ENCODE measurements at places on chromosomes 1 and 21. TPM values are rescaled to one million over a fixed set of nuclear protein-coding genes. Genes with fewer than 3 reads are reported as not detected.

BRDT gene
- not detected for polyA plus RNA-seq

BLACAT1 gene
- not detected for polyA plus RNA-seq

DNA sequence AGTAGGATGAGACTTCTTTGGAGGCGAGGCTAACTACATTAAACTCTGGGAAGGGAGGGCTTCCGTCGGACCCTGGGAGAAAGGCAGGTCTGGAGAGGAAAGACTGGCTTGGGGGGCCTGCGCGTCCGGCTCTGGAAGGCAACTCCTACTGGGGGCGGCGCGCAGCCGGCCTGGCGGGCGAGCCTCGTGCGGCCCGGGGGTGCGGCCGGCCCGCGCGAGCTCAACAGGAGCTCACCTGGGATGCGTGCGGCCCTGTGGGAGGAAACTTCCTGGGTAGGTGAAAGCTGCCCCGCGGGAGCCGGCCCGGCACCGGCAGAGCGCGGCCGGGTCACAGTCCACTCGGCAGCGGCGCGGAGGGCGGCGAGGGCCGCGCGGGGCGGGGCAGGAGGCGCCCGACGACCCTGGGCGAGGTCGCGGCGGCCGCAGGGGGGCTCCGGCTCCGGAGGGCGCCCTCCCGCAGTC lies 449 bp downstream of the EPS15 start:
- H3K4me1 ChIP-seq = peaks cover 36% of the 10 kb centered on the region
- no peaks in the 10 kb centered on the region for H3K27me3 ChIP-seq
- H3K36me3 ChIP-seq = no peaks in the 10 kb centered on the region
- peak overlapping the region; percentile 99 for H3K4me3 ChIP-seq
- DNase-seq = peak; percentile 57
- H3K27ac ChIP-seq = peak overlapping the region; percentile 95

DNA sequence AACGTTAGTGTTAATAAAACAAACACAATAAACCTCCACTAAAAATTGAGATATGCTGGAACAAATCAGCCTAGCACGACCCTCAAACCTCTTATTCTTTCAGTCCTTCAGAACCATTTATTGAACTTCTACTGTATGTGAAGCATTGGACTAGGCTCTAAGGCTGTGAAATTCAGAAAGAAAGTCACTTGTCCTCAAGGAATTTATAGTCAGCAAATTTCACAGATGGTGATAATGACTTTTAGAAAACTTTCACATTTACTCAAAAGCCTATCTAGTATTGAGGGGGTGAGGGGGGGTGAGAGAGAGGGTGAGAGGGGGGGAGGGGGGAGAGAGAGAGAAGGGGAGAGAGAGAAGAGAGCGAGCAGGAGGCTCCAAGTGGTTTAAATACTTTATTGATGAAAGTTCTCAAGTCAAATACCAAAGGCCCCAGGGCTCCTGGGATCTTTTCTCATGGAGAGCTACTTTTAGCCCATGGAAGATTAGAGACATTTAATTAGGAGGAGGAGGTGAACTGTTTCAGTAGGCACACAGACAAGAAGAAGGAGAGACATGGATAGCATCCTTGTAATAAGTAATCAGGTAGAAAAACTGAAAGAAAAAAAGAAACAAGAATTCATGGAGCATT lies 66.3 kb upstream of the SSX2IP start:
- no peak for DNase-seq
- no peaks in the 10 kb centered on the region for H3K36me3 ChIP-seq
- H3K4me1 ChIP-seq = no peaks in the 10 kb centered on the region

DNA sequence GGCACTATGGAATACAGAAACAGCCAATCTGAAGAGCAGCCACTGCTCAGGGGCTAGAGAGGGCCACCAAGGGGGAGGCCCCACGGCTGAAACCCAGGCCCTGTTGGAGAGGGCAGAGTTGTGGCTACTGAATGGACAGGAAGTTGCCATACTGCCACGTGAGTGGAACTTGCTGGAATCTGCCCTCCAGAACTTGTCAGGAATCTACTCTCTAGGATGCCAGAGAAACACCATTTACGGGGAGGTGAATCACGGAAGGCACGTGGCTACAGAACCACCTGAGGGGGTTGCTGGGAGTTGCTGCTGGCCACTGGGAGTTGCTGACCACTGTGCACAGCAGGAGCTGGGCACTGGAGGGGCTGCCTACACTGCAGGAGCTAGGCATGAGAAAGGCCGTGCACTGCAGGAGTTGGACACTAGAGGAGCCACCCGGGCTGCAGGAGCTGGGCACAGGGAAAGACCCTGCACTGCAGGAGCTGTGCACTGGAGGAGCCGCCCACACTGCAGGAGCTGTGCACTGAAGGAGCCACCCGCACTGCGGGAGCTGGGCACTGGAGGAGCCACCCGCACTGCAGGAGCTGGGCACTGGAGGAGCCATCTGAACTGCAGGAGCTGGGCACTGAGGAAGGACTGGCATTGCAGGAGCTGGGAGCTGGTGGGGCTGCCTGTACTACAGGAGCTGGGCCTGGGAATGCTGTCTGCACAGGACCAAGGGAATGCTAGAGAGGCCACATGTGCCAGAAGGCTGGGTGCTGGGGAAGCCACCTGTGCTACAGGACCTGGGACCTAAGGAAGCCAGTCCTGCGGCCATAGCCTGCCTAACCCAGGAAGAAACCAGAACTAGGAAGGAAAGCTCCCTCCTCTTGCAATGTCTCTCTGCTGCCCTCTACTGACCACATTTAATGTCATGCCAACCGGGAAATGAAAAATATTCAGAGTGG lies 343.4 kb downstream of the MATN1 start:
- no peak overlapping the region for H3K27ac ChIP-seq
- no peak overlapping the region for H3K4me3 ChIP-seq
- no peaks in the 10 kb centered on the region for H3K36me3 ChIP-seq
- H3K4me1 ChIP-seq = no peaks in the 10 kb centered on the region
- DNase-seq = peak; percentile 37
- H3K27me3 ChIP-seq = no peaks in the 10 kb centered on the region

GRCh38 chr1:225364439-225364838 lies 63.4 kb downstream of the LBR start:
- H3K36me3 ChIP-seq = no peaks in the 10 kb centered on the region
- no peaks in the 10 kb centered on the region for H3K27me3 ChIP-seq
- no peak for DNase-seq
- no peak overlapping the region for H3K27ac ChIP-seq
- H3K4me3 ChIP-seq = no peak overlapping the region

- no peaks in the 10 kb centered on the region for H3K4me1 ChIP-seq
- DNase-seq = no peak
- H3K36me3 ChIP-seq = no peaks in the 10 kb centered on the region
- no peak overlapping the region for H3K4me3 ChIP-seq
- H3K27ac ChIP-seq = no peak overlapping the region
These were observed 605.3 kb upstream of the NR5A2 start for GRCh38 chr1:199422206-199422605.

GRCh38 chr1:183553764-183554163 lies 36.5 kb downstream of the NCF2 start:
- no peaks in the 10 kb centered on the region for H3K4me1 ChIP-seq
- H3K27me3 ChIP-seq = no peaks in the 10 kb centered on the region
- peaks cover 38% of the 10 kb centered on the region for H3K36me3 ChIP-seq
- no peak overlapping the region for H3K4me3 ChIP-seq
- H3K27ac ChIP-seq = no peak overlapping the region

DNA sequence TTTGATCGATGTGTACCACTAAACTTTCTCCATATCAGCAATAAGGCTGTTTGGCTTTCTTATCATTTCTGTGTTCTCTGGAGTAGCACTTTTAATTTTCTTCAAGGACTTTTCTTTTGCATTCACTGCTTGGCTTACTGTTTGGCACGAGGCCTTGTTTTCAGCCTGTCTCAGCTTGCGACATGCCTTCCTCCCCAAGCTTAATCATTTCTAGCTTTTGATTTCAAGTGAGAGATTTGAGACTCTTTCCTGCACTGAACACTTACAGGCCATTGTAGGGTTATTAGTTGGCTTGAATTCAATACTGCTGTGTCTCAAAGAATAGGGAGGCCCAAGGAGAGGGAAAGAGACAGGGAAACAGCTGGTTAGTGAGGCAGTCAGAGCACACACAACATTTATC lies 120.6 kb upstream of the KCND3 start:
- no peaks in the 10 kb centered on the region for H3K27me3 ChIP-seq
- H3K27ac ChIP-seq = no peak overlapping the region
- no peak for DNase-seq
- no peaks in the 10 kb centered on the region for H3K4me1 ChIP-seq
